ENCODE measurements at places on chromosomes 5 and 9.

DNA sequence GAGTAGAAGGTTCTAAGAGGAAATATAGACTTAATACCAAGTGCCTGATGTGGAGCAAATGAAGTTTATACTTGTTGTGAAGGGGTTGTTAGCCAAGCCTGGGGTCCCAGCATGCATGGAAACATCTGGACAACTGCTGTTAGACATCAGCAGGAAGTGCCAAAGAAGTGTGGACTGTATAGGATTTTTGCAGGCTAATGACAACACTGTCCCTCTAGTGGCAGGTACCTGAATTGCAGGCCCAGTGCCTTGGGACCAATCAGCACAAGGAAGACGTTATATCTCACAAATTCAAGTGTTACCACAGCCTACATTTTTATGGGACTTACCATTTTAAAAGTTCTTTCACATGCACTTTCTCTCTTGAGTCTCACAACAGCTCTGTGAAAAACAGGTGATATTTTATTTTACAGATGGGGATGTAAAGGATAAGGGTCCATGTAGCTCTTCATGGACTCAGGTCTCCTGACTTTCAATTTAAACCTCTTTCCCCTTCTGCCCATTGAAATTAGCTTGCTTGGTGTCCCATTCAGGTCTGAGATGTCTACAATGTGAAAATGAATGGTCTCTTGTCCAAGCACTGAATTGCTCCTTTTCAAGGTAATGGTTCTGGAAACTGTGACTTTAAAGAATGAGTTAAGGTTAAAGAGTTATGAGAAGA, 89.0 kb upstream of the MAP1B start:
- DNase-seq: peak; percentile 46

DNA sequence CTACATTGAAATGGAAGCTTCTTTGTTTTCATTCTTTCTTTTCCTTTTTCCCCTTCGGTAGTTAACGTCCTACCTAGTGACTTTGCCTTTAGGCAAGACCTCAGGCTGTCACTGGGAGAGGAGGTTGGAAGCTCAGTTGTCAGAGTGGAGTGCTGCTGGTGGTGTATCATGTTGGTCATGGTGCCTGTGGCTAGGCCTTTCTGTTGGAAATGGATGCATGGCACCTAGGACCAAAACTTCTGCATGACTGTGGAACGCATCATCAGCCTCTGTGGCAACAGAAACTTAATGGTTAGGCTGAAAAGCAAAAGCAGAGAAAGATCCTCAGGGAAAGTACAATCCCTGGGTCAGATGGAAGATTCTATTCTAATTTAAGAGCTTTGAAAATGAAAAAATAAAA, 57.9 kb downstream of the OSTF1 start:
- DNase-seq: no peak

GRCh38 chr5:102542057-102542456, 43.3 kb upstream of the SLCO6A1 start:
- no peak for DNase-seq

DNA sequence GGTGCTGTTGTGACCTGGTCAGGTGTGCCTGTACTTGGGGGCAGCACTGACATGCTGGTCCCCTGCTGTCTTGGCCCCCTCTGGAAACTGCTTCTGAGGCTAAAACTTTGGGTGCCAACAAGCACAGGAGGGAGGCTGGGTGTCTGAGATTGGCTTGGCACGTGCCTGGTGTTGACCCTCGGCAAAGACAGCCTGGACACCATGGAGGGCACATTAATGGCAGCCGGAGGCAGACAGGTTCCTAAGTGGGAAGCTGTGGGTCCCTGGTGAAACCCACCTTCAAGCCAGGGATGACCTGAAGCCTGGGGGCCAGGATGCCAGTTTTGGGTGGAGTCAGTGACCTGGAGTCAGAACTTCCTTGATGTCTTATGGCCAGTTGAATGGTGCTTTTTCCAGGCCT, 894.1 kb downstream of the PTPRD start:
- no peak for DNase-seq

GRCh38 chr5:148998174-148998797, 64.6 kb downstream of the SH3TC2 start:
- no peak for DNase-seq

DNA sequence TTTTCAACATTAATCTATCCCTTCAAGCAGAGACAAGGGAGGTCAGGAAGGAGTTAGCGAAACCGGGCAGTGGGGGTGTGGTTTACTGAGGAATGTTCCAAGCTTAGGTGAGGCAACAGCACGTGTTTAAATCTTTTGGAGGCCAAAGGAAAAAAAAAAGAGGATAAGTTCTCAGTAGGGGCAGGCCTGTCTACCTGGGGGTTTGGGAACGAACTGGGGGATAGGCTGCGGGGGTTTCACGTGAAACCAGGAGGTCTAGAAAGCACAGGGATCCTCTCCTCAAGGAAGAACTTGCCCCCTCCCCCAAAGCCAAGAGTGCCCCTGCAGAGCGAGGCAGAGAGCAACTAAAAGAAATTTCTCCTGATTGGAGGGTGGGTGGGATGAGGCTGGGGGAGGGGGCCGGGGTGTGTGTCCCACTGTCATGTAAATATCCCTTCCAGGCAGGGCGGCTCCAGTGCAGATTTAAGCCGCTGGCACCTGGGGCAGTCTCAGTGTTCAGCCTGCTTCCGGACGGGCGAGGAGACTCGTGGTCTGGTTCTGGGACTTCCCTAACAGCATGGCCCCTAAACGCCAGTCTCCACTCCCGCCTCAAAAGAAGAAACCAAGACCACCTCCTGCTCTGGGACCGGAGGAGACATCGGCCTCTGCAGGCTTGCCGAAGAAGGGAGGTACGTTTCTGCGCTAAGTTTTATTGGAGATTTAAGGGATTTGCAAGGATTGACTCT, 5.5 kb upstream of the SET start:
- DNase-seq: no peak

- no peak for DNase-seq
Observed at GRCh38 chr5:137935694-137936093, 46.4 kb downstream of the PKD2L2 start.

DNA sequence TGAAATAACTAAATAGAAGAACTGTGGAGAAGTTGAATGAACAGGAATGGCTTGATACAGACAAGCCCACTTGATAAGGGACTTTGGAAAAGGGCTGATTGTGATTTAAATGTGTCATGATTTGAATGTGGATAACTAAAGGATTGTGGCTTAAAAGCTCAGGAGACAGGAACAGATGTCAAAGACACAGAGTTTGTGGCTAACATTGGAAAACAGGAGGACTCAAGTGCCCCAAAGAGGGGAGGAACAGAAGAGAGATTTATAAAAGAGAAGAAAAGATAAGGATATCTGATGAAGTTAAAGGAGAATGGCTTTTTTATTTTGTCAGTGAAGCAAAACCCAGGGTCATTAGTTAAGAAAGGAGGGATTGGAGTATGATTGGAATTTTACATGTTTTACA, 124.2 kb upstream of the TRPM3 start:
- DNase-seq: no peak

- DNase-seq: no peak
Observed at GRCh38 chr5:72203251-72203845, 96.1 kb downstream of the MAP1B start.

- no peak for DNase-seq
Observed at GRCh38 chr5:81389025-81389424, 4.9 kb downstream of the ACOT12 start.

DNA sequence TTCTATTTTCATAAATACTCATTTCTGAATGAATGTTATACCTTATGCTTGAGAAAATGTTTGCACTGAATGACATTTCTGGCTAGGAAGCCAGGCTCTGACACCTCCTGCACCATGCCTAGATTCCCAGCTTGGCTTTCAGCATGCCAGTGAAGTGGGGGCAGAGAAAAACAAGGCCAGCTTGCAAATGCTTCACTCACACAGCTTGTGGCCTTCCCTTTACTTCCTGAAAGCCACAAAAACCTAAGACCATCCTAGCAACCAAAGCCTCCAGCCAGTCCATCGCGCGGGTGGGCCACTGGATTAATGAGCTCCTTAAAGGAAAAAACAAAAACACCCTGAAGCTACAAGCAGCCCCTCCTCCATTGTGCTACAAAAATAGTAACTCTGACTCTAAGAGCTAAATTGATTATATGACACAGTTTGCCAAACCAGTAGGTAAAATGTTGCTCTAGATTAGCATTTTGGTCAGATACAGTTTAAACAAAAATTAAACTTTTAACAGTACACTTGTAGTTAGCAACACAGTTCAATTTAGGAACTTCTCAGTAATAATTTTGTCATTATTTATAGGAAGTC, 159.9 kb downstream of the TSSK1B start:
- DNase-seq: no peak

GRCh38 chr9:35552376-35552775, 52.7 kb upstream of the TESK1 start:
- DNase-seq: no peak

GRCh38 chr5:179879690-179880010, 21.0 kb upstream of the MRNIP start:
- no peak for DNase-seq

DNA sequence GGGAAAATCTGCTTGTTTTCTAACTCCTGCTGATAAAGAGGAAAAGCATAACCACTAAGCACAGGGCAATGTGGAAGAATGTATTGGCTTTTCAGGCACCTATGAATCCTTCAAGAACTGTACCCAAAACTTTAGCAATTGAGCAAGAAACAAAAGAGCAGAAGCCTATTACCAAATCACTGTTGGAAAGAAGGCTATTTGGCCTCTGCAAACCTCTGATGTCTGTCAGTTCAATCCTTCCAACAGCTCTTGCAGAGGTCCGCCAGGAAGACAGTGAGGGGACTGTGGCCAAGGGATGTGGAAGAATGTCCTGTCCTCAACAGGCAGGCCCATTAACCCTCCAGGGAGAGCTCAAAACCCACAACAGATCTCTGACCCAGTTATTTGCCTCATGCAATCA, 328.6 kb downstream of the ENC1 start:
- DNase-seq: no peak

GRCh38 chr5:144198386-144198785, 27.7 kb downstream of the KCTD16 start:
- no peak for DNase-seq

DNA sequence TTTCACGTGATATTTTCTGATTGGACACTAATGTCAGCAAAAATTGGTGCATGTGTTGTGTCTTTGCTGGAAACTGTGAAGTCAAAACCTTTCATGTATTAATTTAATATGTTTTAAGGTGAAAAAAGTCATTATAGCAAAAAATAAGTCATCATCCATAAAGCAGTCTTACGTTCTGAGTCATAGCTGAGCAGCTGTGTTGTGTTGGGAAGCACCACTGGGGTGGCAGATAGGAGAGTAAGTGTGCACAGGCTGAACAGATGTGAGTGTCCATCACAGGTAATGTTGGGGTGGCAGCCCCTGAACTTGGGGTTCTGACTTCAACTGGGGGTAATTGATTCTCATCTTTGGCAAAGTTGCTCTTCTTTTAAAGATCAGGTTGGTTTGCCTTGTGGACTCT, 156.8 kb downstream of the NXNL2 start:
- DNase-seq: no peak

GRCh38 chr9:92175441-92175840, 60.2 kb upstream of the SPTLC1 start:
- no peak for DNase-seq

GRCh38 chr5:35188031-35188457, 42.2 kb downstream of the PRLR start:
- DNase-seq: no peak

- no peak for DNase-seq
Observed at GRCh38 chr5:150122158-150122510, 33.5 kb downstream of the PDGFRB start.
